ENCODE measurements at places on chromosomes 7 and 10.

DNA sequence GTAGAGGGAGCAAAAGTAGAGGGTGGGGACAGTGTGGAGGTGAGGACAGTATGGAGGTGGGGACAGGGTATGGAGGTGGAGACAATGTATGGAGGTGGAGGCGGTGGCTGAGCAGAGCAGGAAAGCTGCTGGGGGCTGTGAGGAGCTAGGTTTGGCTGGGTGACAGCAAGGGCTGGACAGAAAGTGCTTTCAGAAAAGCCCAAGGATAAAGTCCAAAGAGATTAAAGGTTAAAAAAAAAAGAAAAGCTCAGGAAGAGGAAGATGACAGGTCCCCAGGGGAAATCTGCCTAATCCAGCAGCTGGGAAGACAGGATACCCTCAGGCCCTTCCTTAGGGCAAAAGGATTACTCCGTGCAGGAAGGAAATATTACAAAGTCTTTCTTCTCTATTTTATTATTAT, 32.1 kb upstream of the PFKFB3 start:
- DNase-seq = no peak

DNA sequence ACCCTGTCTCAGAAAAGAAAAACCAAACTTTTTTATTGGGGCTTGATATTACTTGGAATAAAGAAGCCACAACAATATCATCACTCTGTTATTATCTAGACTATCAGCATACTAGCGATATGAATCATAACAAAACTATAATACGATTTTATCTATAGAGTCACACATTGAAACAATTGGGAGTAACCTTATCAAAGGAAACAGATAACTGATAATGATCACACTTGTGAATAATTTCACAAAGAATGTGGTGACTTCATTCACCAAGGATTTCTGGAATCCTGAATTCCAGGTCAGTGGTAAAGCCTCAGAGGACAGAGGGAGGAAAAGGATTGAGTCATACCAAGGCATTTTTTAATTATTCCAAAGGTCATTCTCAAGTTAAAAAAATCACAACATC, 32.1 kb upstream of the NMT2 start:
- no peak for DNase-seq

DNA sequence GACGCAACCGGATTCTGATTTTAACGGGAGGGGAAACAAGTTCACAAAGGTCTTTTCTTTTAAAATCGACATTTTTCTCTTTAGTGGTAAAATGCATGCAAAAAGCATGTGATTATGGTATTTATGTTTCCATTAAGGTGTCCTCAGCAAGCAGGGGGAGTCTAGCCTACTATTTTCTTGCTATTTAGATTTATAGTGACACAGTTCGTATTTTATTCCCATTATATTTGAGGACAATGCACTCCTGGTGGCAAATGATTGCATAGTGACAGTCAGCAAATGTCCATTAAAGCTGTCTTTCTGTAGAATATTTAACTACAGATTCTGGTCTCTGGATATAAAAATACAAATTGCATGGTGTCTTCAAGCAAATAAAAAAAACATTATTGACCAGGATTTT, 554.2 kb downstream of the PARD3 start:
- DNase-seq = no peak

DNA sequence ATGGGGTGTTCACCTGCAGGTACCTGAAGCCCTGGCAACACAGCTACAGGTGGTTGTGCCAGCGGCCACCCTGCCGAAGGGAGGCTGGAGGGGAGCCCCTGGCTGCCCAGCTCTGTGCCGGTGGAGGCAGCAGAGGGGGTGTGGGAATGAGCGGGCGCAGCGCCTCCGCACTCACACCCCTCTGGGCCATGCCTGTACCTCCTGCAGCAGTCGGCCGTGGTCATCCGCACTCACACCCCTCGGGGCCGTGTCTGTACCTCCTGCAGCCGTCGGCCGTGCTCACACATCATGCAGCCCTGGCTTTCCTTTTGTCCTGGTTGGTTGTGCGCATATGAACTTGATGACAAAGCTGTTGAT, 1.7 kb downstream of the ZNF511 start:
- no peak for DNase-seq

GRCh38 chr10:79392506-79393176, 45.4 kb downstream of the PPIF start:
- no peak for DNase-seq

- DNase-seq = peak; percentile 40
Observed at GRCh38 chr7:130957137-130957513, 223.1 kb upstream of the KLF14 start.

DNA sequence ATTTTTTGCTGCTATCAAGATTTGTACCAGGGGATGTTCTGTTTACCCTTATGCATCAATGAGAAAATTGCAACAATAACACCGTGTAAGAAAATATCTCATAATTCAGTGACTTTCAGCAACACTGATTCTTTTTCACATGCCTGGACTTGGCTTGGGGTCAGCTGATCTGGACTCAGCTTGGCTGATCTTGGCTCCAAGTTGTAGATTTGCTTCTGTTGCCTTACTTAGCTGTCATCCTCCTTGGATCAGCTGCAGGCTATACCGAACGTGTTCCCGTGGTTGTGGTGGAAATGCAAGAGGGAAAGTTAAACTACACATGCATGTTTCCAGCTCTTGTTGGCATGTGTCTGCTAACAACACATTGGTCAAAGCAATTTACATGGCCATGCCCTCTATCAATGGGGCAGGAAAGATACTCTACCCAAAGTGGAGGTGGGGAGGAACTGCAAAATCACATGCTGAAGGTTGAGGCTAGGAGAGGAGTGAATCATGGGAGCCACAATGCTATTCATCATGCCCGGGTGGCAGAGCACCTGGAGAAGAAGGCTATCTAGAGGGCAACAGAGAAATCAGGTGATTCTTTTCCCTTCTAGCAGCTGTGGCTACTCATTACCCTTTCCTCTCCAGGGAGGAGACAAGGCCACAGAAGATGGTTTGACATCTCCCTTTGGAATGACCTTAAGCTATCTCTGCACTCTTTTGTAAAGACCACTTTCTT, 1276.3 kb upstream of the AUTS2 start:
- DNase-seq = no peak

- no peak for DNase-seq
Observed at GRCh38 chr7:141039376-141039775, 24.6 kb upstream of the MRPS33 start.

DNA sequence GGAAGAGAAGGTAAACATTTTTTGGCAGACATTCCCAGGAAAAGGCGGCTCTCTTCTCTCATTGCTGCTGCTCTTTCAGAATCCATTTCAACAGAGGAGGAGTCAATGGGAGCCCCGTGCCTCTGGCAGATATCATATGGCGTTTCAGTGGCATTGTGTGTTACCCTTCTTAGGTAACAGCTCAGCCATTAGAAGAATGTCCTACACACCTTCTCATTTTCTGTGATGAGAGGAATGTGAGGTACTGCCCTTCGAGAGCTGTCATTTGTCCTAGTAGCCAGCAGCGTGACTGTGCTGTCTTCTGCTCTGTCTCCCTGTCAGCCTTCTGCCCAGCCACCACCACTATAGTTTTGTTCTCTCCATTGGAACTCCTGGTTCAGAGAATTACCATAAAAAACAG, 102.4 kb downstream of the EGFR start:
- no peak for DNase-seq

GRCh38 chr10:74628136-74628535, 198.3 kb upstream of the KAT6B start:
- no peak for DNase-seq

GRCh38 chr7:157817944-157818700, 481.3 kb downstream of the DNAJB6 start:
- DNase-seq = no peak

GRCh38 chr10:49131507-49132361, 2.1 kb downstream of the FAM170B start:
- no peak for DNase-seq

DNA sequence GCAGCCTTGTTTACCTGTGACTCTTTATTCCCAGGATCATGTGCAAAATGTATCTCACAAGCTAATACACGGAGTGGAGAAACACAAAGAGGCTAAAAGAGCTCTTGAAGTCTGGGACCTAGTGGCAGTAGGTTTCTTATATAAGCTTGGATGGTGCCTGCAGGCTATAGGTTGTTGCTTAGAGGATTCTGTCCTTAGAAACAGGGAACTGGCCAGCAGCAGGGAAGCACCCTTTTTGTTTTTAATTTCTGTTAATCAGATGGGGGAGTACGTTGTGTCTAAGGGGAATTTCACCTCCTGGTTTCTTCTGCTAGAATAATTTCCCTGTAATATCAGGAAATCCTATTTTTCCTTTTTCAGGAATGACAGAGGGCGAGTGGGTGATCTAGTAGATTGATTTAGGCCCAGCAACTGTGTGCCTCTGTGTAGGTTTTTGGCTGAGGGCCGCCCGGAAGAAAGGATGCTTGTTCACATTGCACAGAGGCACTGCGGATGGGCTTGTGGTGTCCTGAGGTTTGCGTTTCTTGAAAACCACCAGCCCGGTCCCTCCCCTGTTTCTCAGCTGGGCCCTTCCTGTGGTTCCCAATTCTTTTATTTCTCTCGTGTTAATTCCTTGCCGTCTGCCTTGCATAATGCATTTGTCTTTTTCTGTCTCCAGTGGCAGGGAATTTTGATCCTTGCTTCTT, 158.0 kb downstream of the CAMK1D start:
- no peak for DNase-seq

- no peak for DNase-seq
Observed at GRCh38 chr7:71633551-71634008, 501.6 kb downstream of the GALNT17 start.

DNA sequence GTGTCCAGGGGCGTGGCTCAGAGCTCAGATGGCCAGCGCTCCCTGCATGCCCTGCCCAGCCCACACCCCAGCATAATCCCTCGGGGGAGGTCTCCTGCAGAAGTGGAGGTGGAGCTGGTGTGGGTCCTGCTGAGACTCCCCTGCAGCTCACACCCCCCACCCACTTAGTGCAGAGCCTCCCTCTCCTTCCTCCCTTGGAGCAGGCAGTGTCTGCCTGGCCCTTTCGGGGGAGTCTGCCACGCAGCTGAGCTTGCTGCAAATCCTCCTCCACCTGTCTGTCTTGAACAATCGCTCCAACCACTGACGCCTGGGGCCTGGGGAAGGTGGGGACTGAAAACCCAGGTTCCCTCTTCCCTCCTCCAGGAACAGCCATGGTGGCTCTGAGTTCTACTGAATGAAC, 219.7 kb upstream of the PPP2R2D start:
- no peak for DNase-seq

DNA sequence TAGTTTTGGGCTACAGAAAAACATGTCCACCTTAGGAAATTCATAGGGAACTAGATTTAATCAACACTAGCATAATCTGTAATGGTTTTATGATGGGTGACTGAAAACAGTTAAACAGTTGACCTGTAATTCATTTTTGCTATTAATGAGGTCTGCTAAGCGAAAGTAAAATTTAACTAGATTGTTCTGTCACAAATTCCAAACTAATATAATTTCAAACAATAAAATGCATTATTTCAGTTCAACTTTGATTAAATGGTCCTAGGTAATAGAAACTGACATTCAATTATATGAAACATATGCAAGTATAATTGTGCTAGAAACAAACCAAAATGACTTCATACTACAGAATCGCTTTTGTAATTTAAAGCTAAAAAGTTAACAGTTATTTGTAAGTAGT, 6.9 kb downstream of the NOC3L start:
- no peak for DNase-seq

GRCh38 chr10:91220954-91221675, 652 bp downstream of the PCGF5 start:
- peak; percentile 48 for DNase-seq

DNA sequence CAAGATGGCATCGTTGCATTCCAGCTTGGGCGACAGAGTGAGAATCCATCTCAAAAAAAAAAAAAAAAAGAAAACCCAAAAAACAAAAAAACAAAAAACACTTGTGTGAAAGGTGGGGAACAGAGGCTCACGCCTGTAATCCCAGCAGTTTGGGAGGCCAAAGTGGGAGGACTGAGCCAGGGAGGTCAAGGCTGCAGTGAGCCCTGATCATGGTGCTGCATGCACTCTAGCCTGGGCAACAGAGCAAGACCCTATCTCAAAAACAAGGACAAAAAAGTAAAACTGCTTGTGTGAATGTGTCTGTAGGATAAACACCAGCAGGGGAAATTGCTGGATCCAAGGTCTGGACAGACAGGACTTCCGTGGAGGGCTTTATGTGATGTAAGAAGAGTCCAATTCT, 4.5 kb downstream of the PAOX start:
- DNase-seq = no peak

DNA sequence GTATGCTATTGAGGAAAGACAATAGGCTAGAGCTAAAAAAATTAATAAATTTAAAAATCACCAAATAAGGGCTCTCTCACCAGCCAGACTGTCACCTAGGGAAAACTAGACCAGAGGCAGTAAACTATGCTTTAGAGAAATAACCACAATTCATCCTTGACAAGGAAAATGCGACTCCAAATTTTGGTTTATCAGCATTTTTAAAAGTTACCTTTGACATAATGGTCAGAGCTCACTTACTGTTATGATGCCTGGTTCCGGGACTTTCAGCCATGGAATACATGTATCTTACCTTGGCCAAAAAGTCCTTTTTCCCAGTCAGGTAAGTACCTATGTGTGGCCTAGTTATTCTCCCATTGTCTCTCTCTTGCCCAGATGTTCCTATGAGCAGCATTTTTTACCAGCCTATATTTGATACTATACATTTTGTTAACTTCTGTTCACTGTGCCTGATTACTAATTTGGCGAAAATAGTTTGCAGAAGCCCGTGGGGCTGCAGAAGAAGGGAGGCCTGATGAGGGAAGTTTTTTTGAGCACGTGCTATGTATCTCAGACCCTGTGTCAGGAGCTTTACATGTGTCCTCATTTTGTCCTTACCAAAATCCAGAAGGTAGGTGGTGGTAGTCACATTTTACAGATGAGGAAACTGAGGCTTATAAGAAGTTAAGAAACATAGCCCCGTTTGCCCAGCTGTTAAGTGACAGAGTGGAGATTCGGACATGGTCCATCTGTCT, 149.7 kb downstream of the CELF2 start:
- no peak for DNase-seq

- no peak for DNase-seq
Observed at GRCh38 chr10:58399410-58399809, 14.2 kb downstream of the TFAM start.

DNA sequence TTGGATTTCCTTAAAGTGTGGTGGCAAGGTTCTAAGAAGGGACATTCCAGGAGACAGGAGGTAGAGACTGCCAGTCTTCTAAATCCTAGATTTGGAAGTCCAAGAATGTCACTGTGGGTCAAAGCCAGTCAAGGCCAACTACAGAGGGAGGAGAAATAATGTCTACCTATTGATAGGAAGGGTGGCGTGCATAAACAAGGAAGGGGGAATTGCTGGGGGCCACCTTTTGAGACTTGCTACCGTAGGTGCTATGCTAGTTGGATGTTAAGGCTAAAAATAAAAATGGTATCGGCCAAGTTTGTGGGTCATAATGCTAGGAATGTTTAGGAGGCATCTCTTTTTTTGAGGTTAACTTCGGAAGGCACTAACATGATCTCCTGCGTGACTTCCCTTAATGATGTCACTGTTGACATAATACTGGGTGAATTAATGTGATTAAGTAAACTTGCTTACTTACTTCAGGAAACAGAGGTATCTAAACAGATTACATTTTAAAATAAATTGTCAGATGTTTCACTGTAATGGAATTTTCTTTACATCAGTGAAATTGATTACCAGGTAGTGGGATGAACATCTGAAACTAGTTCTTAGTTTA, 4.8 kb downstream of the BTRC start:
- DNase-seq = no peak

All from stimulated activated CD4-positive, alpha-beta T cell treated with anti-CD3 and anti-CD28 coated beads, Interleukin-15, amount 100 ng/mL, for 24 hours (primary cell).